ENCODE measurements at places on chromosomes 3 and 15.

DNA sequence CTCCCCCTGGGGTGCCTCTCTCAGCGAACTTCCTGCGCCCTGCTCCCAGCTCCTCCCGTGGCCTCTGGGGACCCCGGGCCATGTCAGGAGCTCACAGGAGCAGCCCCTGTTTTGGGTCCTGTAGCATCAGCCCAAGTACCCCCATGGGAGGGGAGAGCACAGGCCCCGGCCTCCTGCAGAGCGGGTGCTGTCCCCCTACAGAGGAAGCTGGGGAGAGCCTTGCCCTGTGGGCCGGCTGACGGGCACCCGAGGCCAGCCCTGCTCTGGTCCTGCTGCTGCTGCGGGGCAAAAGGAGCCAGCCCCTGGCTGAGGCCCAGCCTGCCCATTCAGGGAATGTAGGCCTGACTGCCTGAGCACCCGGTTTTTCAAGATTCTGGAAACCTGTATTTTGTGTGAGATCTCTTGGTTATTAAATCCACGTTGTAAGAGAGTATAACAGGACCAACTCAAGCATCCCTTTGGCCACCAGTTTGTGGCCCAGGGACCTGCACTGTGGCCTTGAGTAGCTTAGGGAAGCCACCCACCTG is 12.4 kb downstream of the PLXNA1 start:
- DNase-seq, result peak; percentile 29

DNA sequence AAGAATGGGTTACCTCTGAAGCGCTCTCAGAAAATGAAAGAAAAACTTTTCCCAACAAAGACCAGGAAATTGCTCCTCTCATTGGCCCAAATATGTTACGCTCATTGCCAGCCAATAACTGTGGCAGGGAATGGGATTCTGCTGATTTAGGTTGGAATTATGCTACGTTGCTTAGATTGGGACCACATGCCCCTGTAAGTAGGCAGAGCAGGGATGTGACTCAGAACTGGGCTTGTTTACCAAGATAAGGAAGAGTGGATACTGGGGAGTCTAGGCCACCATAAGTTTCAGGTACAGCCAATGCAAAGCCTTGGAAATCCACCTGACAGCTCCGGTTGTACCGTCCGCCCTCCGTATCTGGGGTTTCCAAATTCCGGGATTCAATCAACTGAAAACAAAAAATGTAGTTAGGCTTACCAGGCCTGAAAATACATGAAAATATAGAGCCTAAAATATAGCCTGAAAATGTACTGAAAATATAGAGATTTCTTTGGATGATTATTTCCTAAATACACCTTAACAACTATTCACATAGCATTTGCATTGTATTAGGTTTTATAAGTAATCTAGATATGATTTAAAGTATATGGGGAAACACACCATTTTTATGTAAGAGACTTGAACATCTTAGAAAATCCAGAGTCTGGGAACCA is 1.5 kb upstream of the TCF12 start:
- no peak for DNase-seq

GRCh38 chr3:151630035-151630434 is 103.7 kb upstream of the AADACL2 start:
- no peak for DNase-seq

GRCh38 chr3:135539351-135539750 is 426.2 kb upstream of the PPP2R3A start:
- no peak for DNase-seq

- peak; percentile 15 for DNase-seq
Observed at GRCh38 chr3:170469151-170470062, 50.7 kb downstream of the CLDN11 start.

GRCh38 chr15:70299931-70300869 is 202.5 kb upstream of the TLE3 start:
- DNase-seq, result no peak

- DNase-seq, result no peak
Observed at GRCh38 chr3:3991598-3991997, 192.4 kb downstream of the LRRN1 start.

GRCh38 chr15:85826756-85827515 is 32.2 kb upstream of the KLHL25 start:
- peak; percentile 35 for DNase-seq

DNA sequence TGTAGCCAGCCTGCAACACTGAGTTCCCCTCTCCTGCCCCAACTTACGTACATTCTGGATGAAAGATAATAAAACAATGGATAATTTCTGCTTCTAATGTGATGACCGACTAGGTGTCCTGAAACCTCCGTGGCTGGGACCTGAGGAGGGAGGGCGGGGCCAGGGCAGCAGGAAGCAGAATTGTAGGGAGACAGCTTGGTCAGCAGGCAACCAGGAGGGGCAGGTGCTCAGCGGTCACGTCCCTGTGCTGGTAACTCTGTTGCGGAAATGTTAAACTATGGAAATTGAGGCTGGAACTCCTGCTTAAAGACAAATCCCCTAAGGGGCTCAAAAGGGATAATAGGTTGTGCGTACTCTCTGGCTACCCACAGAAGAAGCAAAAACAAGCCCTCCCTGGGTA is 30.4 kb downstream of the SLC6A20 start:
- DNase-seq, result no peak

GRCh38 chr15:40940296-40940801 is 11.2 kb downstream of the DLL4 start:
- no peak for DNase-seq

GRCh38 chr3:148266341-148266740 is 431.4 kb upstream of the AGTR1 start:
- no peak for DNase-seq

DNA sequence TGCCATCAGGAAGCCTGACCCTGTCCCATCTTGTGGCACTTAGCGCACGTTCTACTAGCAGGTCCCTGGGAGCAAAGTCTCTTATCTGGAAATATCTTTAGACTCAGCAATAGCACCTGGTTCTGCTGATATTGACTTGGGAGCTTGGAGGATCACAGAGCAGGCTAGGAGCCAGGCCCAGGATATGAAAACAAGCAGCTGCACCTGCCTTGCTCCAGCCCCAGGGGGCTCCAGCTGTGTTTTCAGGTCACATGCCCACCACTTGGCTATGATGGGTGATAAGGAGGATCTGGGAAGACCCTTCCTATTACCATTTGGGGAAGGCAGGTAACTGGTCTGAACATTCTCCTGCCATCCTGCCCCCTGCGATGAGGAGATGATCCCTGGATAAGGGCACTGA is 87.8 kb downstream of the C3orf70 start:
- DNase-seq, result no peak
